Type B pancreatic cell (in vitro differentiated cells): ENCODE measurements at places on chromosomes 11 and 22.

DNA sequence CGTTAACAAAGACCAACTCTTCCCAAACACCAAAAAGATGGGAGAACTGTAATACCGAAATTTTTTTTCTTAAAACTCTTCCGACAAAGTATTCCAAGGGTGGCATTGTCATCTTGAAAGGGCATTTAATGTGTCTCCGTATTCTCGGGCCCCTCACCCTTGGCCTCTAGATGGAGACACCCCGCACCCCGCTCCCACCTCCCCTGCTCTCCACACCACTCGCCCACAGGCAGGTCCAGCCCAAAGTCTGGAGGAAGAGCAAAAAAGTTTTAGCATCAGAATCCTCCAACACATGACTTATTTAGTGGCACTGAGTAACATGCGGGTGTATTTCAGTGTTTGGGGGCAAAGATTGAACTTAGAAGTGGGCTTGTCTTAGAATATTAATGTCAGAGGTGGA is 20.7 kb downstream of the SPATA19 start:
- DNase-seq, result no peak

DNA sequence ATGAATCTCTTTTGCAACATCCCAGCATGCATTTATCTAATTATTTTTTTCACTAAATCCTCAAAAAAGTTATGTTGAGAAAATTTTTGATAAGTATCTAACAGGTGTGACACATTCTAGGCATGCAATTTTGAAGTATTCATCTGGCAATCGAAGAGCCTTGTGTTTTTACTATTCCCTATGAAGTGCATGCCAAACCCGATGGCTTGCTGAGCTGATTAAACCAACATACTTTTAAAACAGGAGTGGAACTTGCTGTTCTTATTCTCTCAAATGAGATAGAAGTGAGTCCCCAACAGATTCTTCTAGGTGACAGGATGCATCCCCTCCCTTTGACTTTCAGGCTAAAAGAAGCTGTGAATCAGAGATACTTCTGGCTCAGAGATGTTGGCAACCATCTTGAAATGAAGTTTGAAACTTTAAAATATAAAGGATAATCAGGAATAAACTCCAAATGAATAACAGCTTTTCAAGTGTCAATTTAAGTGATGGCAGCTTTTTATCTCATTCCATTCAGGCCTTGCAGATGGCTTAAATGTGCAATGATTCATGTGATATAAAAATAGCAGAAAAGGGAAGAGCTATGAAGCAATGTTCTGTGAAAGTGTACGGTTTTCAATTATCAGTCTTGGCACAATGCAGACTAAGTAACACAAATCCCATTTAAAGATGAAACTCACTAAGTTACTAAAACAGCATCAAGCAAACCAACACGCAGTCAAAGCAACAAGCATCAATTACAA is 67.7 kb downstream of the APOL5 start:
- DNase-seq, result no peak

DNA sequence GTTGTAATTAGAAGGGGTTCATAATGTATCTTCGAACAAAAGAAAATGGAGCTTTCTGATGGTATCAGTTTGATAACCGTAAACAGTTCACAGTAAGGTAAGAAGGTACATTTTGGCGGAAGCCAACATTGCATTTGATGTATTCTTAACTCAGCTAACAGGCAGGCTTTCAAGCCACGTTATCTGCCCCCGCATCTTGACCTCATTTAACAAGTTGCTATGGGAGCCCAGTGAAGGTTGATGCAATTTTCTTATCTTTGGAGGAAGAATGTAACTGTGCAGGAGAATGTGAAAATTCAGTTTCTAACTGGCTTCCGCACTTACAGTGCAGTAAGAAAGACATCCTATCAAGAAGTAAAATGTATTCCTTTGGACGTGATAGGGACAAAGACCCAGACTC is 110.6 kb downstream of the ETS1 start:
- no peak for DNase-seq

DNA sequence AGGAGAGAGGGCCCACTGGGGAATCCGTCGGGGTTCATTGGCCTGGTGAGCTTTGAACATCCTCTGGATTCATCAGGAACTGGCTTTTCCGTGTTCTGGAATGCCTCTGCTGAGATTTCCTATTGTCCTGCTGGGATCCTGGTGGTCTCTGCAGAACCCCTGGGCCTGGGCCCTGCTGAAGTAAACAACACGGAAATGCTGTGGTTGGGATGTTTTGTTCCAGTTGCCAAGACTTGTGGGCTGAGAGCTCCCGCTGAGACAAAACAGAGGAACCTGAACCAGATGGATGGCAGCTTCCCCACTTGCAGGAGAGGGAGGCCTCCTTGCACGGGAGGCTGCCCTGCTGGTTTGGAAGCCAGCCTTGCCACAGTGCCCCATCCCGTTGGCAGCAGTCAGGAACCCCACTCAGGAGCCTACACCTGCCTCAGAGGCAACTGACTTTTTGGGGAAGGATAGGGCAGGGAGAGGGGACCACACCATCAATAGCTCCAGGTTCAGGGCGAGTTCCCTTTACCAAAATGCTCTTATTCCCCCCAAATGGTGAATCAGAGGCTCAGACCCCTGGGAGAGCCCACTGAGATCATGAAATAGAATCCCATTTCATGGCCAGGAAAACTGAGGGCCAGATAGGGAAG is 60.7 kb downstream of the LRRC32 start:
- DNase-seq, result no peak

- DNase-seq, result no peak
These were observed 103.5 kb downstream of the C11orf58 start for GRCh38 chr11:16841984-16842383.

DNA sequence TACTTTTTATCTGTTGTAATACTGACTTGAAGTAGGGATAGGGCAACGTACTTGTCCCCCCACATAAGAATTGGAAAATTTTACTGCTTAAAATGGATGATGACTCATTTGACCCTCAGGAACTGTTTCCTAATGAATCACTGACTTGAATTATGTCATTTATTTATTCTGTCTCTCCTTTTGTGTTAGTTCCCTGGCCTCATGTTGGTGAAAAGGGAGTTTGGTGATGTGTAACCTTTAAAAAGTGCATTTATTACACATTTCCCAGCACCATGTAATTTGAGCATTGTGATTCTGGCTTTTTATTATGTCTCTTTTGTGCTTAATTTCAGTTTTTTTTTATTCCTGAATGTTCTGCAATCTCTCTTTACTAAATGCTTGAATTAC is 20.3 kb upstream of the PGM2L1 start:
- DNase-seq, result no peak

DNA sequence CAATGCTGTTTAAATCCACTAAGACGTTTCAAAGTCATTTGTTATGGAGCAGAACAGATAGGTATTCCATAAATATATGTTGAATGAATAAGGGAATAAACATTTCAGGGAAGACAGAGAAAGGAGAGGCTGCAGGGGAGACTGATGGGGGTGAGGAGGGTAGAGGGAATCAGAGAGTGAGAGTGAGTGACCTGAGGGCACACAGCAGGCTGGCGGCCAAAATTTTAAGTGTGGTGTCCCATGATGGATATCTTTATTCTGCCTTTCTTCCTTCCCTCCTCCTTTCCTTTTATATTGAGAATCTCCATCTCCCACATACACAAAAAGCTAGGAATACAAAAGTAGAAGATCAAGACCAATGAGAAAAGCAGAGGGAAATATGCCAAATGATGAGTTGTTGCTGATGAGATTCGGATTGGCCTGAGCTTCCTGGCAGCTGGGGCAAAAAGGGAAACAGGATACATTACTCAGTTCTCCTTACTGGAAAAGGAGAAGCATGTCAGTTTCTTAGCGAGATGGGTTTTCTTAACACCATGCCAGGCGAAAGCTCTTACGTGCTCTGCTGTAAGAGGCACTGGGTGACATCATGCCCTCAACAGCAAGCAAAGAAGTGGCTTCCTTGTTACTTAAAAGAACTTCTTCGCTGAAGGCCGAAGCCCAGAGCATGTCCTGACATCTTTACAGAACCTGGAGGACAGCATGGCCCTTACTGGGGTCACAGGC is 11.2 kb upstream of the CYTH4 start:
- no peak for DNase-seq

- no peak for DNase-seq
These were observed 3.6 kb downstream of the FIBP start for GRCh38 chr11:65884716-65885092.

- no peak for DNase-seq
These were observed 9.6 kb upstream of the BIRC3 start for GRCh38 chr11:102307727-102308038.

DNA sequence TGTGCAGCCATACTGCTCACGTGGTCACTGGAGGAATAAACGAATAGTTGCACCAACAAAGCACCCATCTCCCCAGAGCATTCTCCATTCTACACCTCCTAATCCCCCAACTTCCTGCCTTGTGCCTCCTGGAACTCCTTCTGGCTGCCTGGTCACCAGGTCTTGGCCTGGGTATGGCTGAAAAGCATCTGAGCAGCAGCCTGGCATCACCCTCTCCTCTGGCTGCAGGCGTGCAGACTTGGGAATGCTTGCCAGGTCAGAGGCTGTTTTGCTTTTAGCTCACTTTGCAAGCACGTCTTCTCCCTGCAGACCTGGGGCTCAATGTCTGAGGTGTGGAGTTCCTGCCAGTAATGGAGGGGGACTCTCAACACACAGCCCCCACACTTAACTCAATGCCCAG is 33.3 kb upstream of the KCNJ11 start:
- DNase-seq, result no peak

- DNase-seq, result no peak
These were observed 9.4 kb upstream of the SAMM50 start for GRCh38 chr22:43945632-43946383.

DNA sequence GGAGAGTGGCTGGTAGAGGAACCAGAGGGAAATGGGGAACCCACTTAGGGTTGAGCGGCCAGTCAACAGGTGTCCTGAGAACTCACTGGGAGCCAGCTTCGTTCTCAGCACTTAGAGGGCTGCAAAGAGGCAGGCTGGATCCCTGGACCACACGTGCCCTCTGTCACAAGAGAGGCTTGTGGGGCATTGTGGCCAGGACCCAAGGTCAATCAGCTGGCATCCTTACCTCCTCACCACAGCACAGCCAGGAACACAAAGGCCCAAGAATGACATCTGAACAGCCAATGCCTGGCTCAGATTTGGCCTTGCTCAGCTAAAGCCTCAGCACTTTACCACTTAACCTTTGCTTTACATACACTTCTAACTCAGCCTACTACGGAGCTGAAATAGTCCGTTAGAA is 7.4 kb downstream of the MAPK8IP1 start:
- DNase-seq, result no peak

- no peak for DNase-seq
These were observed at the start of gene HDAC10 for GRCh38 chr22:50250555-50251476. TSS of gene HDAC10 (minus strand) at chr22:50251265. CDS start at chr22:50251032, 233 bp downstream.
